ENCODE measurements at places on chromosomes 6 and 20. TPM values are rescaled to one million over a fixed set of nuclear protein-coding genes. Genes with fewer than 3 reads are reported as not detected.
A peak's percentile ranks its signal among the peaks of the same experiment; 100 is the strongest.

GRCh38 chr6:127332383-127332961, 10.9 kb downstream of the ECHDC1 start:
- H3K36me3 ChIP-seq = peaks cover 6% of the 10 kb centered on the region
- no peak for DNase-seq
- no peak overlapping the region for H3K4me3 ChIP-seq

GRCh38 chr20:13841206-13841605, 56.4 kb downstream of the NDUFAF5 start:
- no peaks in the 10 kb centered on the region for H3K27me3 ChIP-seq
- DNase-seq = no peak
- H3K27ac ChIP-seq = no peak overlapping the region
- no peaks in the 10 kb centered on the region for H3K36me3 ChIP-seq

DNA sequence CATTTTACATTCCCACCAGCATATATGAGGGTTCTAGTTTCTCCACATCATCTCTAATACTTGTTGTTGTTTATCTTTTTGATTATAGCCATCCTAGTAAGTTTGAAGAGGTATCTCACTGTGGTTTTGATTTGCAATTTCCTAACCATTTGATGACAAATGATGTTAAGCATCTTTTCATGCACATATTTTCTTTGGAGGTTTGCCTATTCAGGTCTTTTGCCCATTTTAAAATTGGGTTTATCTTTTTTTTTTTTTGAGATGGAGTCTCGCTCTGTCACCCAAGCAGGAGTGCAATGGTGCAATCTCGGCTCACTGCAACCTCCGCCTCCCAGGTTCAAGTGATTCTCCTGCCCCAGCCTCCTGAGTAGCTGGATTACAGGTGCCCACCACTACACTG, 4.0 kb downstream of the RBCK1 start:
- no peak for DNase-seq
- peaks cover 24% of the 10 kb centered on the region for H3K4me1 ChIP-seq
- H3K36me3 ChIP-seq = peaks cover 25% of the 10 kb centered on the region

DNA sequence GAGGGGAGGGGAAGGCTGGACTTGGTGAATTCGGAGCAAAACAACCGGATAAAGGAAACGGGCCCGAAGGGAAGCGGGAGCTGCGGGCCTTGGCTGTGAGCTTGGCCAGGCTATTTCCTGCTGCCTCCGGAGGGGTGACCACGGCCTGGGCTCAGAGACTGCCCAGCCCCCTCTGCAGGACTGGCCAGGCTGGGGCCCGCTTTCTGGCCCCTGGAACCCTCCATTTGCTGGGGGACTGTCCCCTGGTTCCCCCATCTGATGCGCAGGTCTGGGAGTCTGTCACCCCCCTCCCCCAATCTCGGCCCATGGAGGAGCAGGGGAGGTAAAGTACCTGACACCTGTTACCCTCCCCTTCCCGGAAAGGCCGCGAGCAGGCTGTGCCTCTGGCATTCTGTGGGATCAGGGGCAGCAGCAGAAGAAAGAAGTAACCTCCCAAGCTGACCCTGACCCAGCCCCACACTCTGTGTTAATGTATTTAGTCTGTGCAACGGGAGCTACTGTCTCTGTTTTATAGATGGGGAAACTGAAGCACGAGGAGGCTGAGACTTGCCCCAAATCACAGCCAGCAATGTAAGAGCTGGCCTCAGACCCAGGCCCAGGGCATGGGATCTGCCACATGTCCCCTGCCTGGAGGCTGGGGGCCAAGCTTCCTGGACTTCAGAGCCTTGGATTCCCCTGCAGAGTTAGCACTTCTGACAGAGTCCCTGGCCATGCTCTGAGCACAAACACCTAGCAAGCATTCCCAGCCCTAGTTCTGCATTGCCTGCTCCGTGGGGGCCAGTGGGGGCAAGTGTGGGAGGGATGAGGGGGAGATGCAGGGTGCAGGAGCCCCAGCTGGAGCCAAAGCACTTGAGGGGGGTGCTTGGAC, 3.5 kb downstream of the C20orf204 start:
- H3K27me3 ChIP-seq = peaks cover 36% of the 10 kb centered on the region
- H3K4me1 ChIP-seq = peaks cover 66% of the 10 kb centered on the region
- no peaks in the 10 kb centered on the region for H3K36me3 ChIP-seq
- H3K4me3 ChIP-seq = peak overlapping the region; percentile 19
- DNase-seq = no peak

- H3K27me3 ChIP-seq = no peaks in the 10 kb centered on the region
- H3K4me3 ChIP-seq = no peak overlapping the region
- no peaks in the 10 kb centered on the region for H3K4me1 ChIP-seq
- H3K27ac ChIP-seq = no peak overlapping the region
- no peak for DNase-seq
- H3K36me3 ChIP-seq = no peaks in the 10 kb centered on the region
These were observed 84.2 kb upstream of the RGS17 start for GRCh38 chr6:153215242-153215641.

GRCh38 chr6:107989166-107990094, 31.4 kb upstream of the SEC63 start:
- DNase-seq = no peak
- no peak overlapping the region for H3K27ac ChIP-seq
- H3K36me3 ChIP-seq = no peaks in the 10 kb centered on the region
- H3K4me3 ChIP-seq = no peak overlapping the region

DNA sequence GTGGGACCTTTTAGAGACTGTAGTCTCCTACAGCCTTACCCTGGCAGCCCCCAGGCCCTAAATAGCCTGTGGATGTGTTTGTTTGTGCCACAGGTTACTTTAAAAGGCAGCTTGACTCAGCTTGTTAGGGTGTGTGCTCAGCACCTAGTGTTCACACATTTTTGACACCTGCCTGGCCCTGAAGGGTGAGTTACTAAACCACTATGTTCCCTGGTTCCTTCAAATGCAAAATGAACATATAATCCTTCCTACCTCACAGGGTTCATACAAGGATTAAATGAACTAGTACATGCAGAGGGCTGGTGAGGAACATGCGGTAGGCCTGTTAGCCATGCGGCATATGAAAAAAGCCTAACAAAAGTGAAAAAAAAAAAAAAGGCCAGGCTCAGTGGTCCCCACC, 14.9 kb upstream of the TFAP2C start:
- no peaks in the 10 kb centered on the region for H3K27me3 ChIP-seq
- no peak for DNase-seq
- H3K4me1 ChIP-seq = no peaks in the 10 kb centered on the region
- no peak overlapping the region for H3K27ac ChIP-seq
- no peaks in the 10 kb centered on the region for H3K36me3 ChIP-seq

DNA sequence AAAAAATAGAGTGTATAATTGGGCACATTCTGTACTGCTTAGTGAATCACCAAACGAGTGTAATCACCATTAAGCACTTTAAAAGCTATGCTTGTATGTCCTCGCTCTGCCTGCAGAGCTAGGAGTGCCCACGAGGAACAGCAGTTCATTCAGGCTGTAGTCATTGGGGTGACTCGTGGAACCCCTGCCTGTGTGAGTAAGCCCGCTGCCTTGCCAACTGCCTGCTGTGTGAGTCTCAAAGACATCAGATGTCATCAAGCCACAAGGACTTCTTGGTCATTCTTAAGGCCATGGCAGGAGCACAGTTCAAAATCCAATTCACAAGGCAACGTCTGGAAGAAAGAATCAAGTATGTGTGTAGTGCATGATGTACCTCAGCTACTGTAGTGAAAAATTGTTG, 60.4 kb downstream of the FOXO3 start:
- no peak overlapping the region for H3K27ac ChIP-seq
- no peak for DNase-seq
- no peaks in the 10 kb centered on the region for H3K36me3 ChIP-seq
- H3K4me1 ChIP-seq = peaks cover 14% of the 10 kb centered on the region

GRCh38 chr6:21263531-21264287, 329.8 kb upstream of the SOX4 start:
- no peaks in the 10 kb centered on the region for H3K36me3 ChIP-seq
- no peak overlapping the region for H3K27ac ChIP-seq
- H3K4me1 ChIP-seq = no peaks in the 10 kb centered on the region
- no peaks in the 10 kb centered on the region for H3K27me3 ChIP-seq
- DNase-seq = no peak

GRCh38 chr6:11769811-11770545, 8.6 kb downstream of the ADTRP start:
- no peaks in the 10 kb centered on the region for H3K36me3 ChIP-seq
- H3K4me3 ChIP-seq = no peak overlapping the region
- no peak overlapping the region for H3K27ac ChIP-seq

GRCh38 chr6:44022296-44022661, 105.0 kb downstream of the MRPL14 start:
- no peaks in the 10 kb centered on the region for H3K27me3 ChIP-seq
- DNase-seq = no peak
- no peak overlapping the region for H3K27ac ChIP-seq
- no peaks in the 10 kb centered on the region for H3K36me3 ChIP-seq
- H3K4me1 ChIP-seq = no peaks in the 10 kb centered on the region

- DNase-seq = no peak
- no peaks in the 10 kb centered on the region for H3K27me3 ChIP-seq
- no peaks in the 10 kb centered on the region for H3K36me3 ChIP-seq
- no peak overlapping the region for H3K4me3 ChIP-seq
These were observed 541.8 kb upstream of the NRSN1 start for GRCh38 chr6:23584134-23584763.

- no peak overlapping the region for H3K27ac ChIP-seq
- no peaks in the 10 kb centered on the region for H3K27me3 ChIP-seq
- no peak overlapping the region for H3K4me3 ChIP-seq
- H3K36me3 ChIP-seq = no peaks in the 10 kb centered on the region
- peaks cover 29% of the 10 kb centered on the region for H3K4me1 ChIP-seq
- DNase-seq = no peak
These were observed 40.4 kb downstream of the DUSP22 start for GRCh38 chr6:332671-333070.

- DNase-seq = no peak
- no peak overlapping the region for H3K27ac ChIP-seq
- H3K27me3 ChIP-seq = peaks cover 36% of the 10 kb centered on the region
- peaks cover 4% of the 10 kb centered on the region for H3K4me1 ChIP-seq
These were observed 21.3 kb downstream of the AARS2 start for GRCh38 chr6:44291841-44292240.

GRCh38 chr6:131745476-131745875, 34.7 kb upstream of the CTAGE9 start:
- no peak for DNase-seq
- no peaks in the 10 kb centered on the region for H3K4me1 ChIP-seq
- no peak overlapping the region for H3K27ac ChIP-seq
- H3K27me3 ChIP-seq = no peaks in the 10 kb centered on the region
- no peaks in the 10 kb centered on the region for H3K36me3 ChIP-seq

DNA sequence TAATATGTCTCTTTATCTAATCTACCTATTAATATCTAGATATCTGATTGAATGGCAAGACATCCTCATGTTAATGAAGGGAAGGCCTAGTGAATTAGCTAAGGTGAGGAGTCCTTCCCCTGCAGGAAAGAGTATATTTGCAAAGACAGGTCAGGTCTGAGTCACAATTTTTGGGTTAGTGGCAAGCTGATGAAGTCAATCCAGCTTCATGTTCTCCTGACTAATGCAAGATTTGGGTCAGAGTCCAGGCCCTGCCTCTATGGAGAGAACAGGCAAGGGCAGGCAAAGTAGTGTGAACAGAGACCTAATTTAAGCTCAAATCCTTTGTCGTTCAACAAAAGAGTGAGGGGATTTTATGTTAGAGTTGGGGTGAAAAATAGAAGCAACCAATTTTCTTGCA, 496.7 kb downstream of the BMP2 start:
- DNase-seq = no peak
- no peaks in the 10 kb centered on the region for H3K27me3 ChIP-seq
- H3K36me3 ChIP-seq = no peaks in the 10 kb centered on the region

DNA sequence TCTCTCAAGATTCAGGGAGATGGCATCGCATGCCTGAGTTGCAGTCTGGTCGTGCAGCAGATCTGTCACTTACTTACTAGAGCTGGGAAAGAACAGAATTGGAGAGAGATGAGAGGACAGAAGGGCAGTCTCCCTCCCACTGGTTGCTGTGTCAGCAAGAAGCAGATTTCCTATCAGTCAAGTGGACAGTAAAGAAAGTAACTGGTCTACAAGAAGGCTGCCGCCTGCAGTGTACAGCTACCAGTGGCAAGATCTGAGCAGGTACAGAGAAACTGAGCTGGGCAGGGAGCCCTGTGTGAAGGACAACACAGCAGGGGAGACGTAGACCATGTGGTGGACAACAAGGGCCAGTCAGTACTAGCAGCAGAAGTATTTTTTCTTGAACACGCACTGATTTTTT, 49.5 kb upstream of the PCSK2 start:
- no peak for DNase-seq
- H3K36me3 ChIP-seq = no peaks in the 10 kb centered on the region
- H3K27ac ChIP-seq = no peak overlapping the region
- no peaks in the 10 kb centered on the region for H3K4me1 ChIP-seq

GRCh38 chr6:136983687-136984086, 61.1 kb downstream of the IL20RA start:
- H3K27ac ChIP-seq = no peak overlapping the region
- H3K4me1 ChIP-seq = no peaks in the 10 kb centered on the region
- no peaks in the 10 kb centered on the region for H3K36me3 ChIP-seq
- peaks cover 6% of the 10 kb centered on the region for H3K27me3 ChIP-seq
- DNase-seq = no peak

DNA sequence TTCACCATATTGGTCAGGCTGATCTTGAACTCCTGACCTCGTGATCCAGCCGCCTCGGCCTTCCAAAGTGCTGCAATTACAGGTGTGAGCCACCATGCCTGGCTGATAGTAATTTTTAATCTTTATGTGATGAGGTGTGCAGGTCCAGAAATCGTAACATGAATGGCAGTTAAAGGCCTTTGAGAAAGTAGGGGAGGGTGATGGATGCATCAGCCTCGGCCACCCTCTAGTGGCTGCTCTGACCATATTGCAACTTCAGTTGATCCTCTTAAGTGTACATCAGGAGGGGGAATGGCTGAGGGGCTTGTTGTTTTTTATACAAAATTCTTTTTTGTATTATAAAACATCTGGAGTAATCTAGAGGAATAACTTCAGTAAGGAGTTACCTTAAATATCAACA, 193.0 kb downstream of the ZFAND3 start:
- DNase-seq = peak; percentile 53
- H3K27me3 ChIP-seq = no peaks in the 10 kb centered on the region
- no peak overlapping the region for H3K27ac ChIP-seq
- H3K4me1 ChIP-seq = no peaks in the 10 kb centered on the region

- no peaks in the 10 kb centered on the region for H3K27me3 ChIP-seq
- DNase-seq = no peak
- H3K36me3 ChIP-seq = no peaks in the 10 kb centered on the region
- H3K4me3 ChIP-seq = no peak overlapping the region
- no peaks in the 10 kb centered on the region for H3K4me1 ChIP-seq
These were observed 789.7 kb downstream of the FRK start for GRCh38 chr6:115270953-115271352.

- H3K27ac ChIP-seq = no peak overlapping the region
- H3K4me1 ChIP-seq = no peaks in the 10 kb centered on the region
- no peaks in the 10 kb centered on the region for H3K27me3 ChIP-seq
- no peak for DNase-seq
- no peak overlapping the region for H3K4me3 ChIP-seq
- no peaks in the 10 kb centered on the region for H3K36me3 ChIP-seq
These were observed 652.1 kb downstream of the HACE1 start for GRCh38 chr6:104207635-104208034.

ABCF1 gene
- 91.4 TPM for total RNA-seq

CDS2 gene
- 54.7 TPM for total RNA-seq

SIGLEC1 gene
- 0.09 TPM for total RNA-seq

PRPF6 gene
- total RNA-seq = 52.7 TPM

NTSR1 gene
- not detected for total RNA-seq

OTOR gene
- not detected for total RNA-seq

SEL1L2 gene
- total RNA-seq = not detected

GRIK2 gene
- not detected for total RNA-seq

HLA-DOA gene
- total RNA-seq = 4.3 TPM

TRERF1 gene
- total RNA-seq = 38.6 TPM

TMEM244 gene
- not detected for total RNA-seq

CNR1 gene
- total RNA-seq = not detected

All from natural killer cell (primary cell).